Colonic mucosa (tissue), 4 donors: ENCODE measurements at places on chromosomes 13 and 19.

DNA sequence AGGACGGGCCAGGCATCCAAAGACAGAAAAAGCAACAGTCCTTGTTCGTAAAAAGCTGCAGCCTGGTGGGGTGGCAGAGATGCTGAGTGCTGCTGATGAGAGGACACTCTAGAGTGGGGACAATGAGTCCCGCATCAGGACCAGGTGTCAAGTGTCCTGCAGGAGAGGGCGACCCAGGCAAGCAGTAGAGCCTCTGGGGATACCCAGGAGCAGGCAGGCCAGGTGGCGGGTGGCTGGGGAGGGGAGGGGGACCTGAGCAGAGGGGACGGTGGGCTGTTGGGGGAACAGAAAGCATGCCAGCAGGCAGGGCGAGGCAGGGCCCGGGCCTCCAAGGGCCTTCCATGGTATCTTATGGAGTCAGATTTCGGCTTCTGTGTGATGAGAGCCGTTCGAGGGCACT is 35.8 kb downstream of the GGACT start:
- no peak for DNase-seq

- DNase-seq = no peak
Measured at GRCh38 chr19:2271234-2272103, 10.5 kb downstream of the PEAK3 start.

DNA sequence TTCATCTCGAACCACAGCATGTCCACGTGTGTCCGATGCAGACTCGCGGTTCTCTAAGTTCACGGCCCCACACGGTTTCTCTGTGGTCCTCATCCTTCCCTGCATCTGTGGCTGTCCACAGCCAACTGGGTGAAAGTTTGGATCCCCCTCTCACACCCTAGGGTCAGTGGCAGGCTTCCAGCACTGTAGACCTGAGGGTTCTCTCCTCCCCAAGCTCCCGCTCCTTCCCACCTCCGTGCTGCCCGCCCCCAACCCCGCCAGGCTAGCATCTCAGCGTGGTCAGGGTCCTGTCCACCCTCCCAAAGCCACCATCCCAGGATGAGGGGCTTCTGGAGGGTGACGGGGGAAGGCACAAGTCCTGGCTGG is 3.0 kb downstream of the ANGPTL4 start:
- no peak for DNase-seq

DNA sequence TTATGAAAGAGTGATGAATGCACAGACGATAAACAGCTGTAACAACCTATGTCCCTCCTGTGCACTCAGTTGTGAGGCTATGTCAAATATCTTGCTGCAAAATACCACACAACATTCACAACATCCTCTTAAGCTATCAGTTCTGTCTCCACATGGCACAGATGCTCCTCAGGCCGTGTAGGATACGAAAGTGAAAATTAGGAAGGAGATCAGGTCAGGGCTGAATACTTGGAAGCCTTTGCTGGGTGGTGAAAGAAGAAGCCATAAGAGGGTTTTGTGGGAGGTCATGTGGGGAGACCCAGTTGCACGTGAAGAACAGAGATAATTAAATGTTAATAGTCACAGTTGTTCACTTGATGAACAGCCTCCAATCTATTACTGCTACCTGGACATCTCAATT is 58.9 kb downstream of the RXFP2 start:
- DNase-seq = no peak

GRCh38 chr19:17555929-17556813 is 722 bp downstream of the COLGALT1 start:
- DNase-seq = peak; percentile 82
